ENCODE measurements at places on chromosomes 3 and 15.
A peak's percentile ranks its signal among the peaks of the same experiment; 100 is the strongest.

- no peak for DNase-seq
Measured at GRCh38 chr3:53693451-53693850, 152.8 kb downstream of the CHDH start.

- DNase-seq, result no peak
Measured at GRCh38 chr3:35594739-35595138, 44.6 kb upstream of the ARPP21 start.

DNA sequence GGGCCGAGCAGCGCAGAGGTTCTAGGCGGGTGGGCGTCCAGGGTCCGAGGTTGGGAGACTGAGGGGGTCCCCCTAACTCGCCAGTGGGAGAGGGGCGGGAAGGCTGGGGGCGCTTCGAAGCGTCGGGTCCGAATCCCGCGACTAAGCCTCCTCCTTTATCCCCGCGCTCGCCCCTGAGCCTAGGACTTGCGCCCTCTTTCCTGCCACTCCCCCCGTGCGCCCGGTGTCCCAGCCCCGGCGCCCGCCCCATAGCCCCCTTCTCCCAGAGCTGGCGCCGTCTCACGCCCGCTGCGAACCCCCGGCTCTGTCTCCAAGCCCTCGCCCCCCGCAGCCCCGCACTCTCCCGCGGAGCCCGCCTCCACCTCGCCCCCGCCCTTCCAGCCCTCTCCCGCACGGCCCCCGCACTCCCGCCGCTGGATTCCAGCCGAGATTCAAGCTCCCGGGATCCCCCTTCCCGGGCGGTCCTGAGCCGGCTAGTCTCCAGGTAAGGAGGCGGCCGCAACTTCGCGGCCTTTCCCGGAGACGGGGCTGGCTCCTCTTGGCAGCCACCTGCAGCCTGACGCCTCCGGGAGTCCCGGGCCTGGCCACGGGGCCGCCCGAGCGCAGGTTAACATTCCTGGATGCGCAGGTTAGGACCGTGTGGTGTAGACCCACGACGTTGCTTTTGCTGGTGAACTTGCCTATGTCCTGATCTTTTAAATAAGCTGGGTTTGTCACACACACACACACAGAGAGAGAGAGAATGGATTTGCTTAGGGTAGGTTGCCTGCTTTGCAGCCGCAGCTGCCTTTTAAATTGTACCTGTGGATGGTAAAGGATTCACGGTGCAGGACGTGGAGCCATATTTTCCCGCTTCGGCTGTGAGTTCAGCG lies 563 bp downstream of the PXYLP1 start:
- peak; percentile 30 for DNase-seq

GRCh38 chr3:9653565-9654248 lies 4.4 kb downstream of the MTMR14 start:
- peak; percentile 41 for DNase-seq

DNA sequence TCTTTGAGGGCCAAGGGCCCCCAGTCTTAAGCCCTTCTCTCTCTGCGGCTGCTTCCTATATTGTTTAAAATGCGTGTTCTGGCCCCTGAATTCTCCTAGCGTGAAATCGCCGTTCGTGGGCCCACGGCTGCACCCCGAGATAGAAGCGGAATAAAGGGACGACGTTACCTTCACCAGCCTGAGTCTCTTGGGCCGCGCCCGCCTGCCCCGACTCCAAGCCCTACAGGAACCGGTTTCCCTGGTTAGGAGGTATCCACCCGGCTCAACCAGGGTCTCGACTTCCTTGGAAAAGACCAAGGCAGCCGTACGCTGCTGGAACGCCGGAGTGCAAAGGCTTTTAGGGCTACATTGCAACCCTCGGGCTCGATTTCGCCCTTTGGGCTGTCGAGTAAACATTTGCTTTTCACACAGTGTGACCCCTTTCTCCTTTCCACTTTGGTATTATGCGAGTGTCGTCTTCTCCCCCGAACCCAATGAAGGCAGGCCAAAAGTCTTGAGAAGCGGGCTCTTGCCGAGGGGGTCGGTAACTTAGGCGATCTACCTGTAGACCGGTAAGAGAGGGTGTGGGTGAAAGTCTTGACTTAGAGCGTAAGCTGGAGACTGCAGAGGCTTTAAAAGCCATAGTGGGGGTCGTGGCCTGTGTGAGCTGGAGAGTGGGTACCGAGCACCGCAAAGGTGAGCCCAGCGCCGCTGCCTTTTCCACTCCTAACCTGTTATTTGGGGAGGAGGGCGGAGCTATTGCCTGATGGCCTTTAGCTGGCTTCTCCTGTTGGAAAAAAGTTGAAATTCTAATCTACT lies 2.0 kb downstream of the TRIM71 start:
- DNase-seq, result no peak

DNA sequence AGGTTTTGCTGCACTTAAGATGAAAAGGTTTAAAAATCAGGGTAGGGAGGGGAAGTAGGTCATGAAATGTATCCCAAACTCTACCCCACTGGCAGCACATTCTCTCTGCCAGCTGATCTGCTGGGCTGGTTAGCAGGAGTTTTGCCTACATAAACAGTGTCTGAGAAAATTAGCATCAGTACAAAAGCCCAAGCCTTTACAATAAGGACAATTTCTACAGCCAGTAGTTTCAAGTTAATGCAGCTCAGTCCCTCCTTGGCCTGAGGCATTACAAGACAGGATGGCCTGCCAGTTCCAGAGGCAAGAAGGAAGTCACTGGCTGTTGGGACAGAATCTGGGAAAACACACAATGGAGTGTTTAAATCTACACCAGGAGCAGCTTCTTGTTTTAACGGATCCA lies 32.8 kb downstream of the NCEH1 start:
- no peak for DNase-seq

DNA sequence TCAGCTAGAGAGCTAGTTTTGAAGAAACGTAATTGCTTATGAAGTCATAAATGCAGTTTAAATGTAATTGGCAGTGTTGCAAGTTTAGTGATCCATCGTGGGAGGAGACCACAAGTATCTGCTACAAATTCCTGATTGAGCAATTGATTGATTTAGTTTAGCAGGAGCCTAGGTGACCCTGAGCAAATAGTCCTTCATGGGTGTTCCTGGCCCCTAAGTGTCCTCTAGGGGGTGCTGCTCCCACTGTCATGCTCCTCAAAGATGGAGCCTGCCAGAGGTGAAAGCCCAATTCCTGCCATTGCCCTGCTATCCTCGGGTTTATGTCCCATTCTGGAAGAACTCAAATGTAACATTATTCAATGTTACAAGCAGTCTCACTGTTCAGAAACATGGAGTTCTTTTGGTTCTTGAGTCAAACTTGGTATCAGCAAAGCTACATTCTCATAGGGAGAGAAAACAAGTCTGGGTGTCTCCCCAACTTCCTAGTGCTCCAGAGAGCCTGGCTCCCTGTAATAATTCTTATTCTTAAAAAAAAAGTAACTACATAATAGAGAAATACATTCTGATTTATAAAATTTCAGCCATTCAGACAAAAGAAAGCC lies 29.8 kb upstream of the SENP5 start:
- DNase-seq, result no peak

DNA sequence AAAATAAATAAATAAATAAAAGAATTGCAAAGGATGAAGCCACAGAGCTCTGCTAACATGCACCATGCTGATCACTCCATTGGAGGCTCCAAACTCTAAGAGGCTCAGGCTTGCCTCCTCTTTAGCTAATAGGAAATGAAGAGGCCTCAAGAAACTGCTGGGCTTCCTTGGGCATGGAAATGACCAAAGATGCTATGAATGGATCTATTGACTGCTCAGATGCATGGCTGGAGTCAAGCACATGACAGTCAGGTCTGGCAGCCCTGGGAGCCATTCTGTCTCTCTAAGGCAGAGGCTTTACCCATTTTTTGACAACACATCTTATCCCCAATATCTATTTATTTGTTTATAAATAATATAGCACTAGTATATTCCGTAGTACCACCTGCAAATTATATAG lies 5.3 kb upstream of the LIPC start:
- DNase-seq, result no peak

DNA sequence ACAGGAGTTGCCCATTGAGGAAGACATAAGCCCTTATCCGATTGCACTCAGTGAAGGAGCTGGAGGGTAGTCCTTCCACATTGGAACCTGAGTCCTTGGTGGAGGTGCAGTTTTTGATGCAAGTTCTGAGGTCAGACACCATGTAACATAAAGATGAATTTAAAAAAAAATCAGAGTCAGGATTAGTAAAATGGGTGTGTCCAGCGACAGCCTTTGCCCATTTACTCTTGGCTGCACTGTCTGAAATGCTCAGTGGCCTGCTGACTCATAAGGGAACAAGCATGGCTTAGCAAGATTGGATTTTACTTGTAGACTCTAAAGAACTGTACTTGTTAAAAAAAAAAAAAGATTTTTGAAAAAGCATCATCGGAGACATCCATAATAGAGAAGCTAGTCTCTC lies 241.1 kb upstream of the TOPAZ1 start:
- no peak for DNase-seq

DNA sequence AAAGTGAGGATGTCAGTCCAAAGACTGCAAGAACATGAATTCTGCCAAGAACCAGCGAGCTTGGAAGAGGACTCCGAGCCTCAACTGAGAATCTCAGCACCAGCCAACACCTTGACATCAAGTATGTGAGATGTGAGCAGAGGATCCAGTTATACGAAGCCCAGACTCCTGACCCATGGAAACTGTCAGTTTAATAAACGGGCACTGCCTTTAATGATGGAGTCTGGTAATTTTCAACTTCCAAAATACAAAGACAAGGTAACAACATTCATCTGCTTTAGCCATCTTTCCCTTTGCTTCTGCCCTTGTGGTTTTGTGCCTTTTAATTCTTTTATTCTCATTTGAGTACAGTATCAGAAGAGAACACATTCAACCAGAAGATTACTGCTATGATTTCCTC lies 211.9 kb downstream of the ULK4 start:
- DNase-seq, result no peak

DNA sequence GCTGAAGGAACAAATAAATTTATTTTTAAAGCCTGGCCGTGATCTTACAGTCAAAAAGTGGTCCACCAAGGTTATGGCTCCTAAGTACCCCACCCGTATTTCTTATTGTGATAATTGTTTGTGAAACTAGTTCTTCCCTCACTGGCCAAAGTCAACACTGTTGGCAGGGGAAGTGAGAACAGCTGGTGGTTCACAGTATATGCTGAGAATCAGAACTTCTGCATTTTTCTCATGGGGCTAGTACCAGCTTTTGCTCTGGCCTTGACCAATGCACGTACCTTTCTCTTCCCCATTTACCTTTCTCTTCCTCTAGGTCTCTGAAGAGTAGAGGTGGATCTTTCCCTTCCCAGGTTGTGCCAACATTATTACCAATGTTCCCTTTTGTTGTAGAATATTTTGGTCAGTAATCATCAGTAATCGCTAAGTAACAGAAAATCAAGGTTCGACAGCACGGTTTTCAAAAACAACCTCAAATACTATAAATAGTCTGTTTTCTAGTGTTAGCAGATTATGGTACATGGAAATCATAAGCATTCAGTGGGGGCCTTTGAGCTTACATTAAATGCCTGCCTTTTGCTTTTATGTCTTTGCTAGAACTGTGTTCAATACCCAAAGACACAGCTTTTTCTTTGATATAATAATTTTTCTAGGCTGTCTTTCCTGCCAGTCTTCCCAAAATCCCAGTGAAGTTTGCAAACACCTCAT lies 268.0 kb downstream of the LPP start:
- peak; percentile 51 for DNase-seq

- no peak for DNase-seq
Measured at GRCh38 chr15:60840306-60840702, 361.4 kb upstream of the ICE2 start.

DNA sequence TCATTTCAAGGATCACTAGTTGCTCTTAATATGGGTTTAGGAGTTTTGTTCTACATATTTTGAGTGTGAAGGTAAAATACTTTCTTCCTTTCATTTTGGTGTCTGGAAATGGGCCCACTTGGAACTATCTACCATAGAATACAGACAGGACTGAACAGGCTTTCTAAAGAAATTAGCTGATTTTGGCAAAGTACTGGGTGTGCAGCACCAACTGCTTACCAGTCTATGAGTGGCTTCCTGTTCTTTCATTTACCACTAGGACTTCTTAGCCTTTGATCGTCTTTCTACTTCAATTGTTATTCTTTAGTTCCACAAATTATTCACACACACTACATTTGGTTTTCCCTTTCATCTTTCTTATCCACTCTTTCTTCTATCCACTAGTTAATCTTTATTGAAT lies 1196.3 kb downstream of the ROBO1 start:
- no peak for DNase-seq

DNA sequence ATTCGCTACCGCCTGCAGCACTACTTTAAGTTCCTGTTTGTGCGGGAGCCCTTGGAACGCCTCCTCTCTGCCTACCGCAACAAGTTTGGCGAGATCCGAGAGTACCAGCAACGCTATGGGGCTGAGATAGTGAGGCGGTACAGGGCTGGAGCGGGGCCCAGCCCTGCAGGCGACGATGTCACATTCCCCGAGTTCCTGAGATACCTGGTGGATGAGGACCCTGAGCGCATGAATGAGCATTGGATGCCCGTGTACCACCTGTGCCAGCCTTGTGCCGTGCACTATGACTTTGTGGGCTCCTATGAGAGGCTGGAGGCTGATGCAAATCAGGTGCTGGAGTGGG lies 995 bp downstream of the CHST14 start:
- DNase-seq, result peak; percentile 27
